ENCODE measurements at places on chromosomes 13 and 19.

DNA sequence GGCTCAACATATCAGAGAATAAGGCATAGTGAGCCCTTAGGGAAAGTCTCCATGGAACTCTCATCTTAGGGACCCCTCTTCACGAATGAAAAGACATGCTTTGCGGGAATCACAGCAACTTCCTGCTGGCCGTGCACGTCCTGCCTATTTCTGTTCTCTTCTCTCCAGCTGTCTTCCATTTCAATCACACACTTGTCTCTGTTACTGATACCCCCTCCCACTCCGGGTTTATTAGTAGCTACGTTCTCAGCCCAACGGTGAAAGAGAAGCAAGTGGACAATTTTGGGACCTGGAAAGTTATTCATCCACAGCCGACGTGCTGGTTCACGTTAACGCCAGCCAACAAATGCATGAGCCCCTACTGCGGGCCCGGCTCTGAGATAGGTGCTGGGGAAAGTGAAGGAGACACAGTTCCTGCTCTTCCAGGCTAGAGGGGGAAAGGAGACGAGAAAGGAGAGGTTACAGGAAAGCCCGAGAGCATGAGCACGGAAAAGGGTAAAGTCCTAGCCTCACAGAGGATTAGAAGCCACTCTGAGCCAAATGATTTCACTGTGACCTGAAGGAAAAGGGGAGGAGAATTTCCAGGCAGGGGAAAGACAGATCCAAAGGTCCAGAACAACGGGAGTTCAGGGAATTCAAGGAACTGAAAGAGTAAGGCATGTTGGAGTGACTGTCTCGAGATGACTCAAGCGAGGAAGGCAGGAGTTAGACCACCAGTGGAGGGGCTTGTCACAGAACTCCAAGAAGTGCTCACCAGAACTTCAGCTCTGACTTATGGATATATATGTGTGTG is 81.8 kb upstream of the CLDN10 start:
- DNase-seq = no peak

GRCh38 chr19:30222428-30222873 is 149.7 kb upstream of the ZNF536 start:
- DNase-seq = peak; percentile 54

DNA sequence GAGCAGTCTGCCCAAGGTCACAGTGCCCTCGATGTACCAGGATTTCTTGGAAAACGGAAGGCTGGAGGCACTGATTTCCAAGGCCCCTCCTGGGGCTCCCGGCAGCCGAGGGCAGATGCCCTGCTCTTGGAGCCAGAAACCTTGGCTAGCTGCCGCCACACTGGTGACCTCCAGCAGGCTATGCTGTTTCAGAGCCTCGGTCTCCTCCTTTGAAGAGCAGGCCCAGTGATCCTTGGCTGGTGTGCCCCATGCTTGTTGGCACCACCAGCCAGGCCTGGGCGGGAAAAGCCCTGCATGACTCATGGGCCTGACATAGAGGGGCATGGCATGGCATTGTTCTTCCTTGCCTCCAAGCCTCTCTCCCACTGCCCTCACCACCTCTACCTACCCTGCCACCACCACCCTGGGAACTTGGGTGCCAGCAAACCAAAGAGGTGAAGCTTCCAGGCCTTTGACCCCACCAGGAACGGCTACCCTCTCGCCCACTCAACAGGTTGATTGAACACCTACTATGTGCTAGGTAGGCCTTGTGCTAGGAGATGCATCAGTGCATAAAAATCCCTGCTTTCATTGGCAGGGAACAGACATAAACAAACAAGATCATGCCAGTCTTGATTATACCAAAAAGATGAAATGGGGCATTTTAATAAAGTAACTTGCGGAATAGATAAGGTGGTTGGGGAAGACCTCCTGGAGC is 1.6 kb upstream of the CLEC11A start:
- no peak for DNase-seq

- no peak for DNase-seq
Observed at GRCh38 chr19:41735071-41735600, 20.2 kb upstream of the CEACAM6 start.

DNA sequence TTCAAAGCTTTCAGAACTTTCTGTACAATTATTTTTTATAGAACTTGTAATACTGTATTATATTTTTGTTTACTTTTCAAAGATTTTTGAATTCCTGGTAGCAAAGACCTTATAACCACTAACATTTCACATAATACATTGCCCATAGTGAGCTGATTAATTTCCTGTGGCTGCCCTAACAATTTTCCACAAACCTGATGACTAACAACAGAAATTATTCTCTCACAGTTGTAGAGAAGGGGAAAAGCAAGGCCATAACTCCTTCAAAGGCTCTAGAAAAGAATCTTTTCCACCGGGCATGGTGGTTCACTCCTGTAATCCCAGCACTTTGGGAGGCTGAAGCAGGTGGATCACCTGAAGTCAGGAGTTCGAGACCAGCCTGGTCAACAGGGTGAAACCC is 19.1 kb downstream of the KLF12 start:
- no peak for DNase-seq

DNA sequence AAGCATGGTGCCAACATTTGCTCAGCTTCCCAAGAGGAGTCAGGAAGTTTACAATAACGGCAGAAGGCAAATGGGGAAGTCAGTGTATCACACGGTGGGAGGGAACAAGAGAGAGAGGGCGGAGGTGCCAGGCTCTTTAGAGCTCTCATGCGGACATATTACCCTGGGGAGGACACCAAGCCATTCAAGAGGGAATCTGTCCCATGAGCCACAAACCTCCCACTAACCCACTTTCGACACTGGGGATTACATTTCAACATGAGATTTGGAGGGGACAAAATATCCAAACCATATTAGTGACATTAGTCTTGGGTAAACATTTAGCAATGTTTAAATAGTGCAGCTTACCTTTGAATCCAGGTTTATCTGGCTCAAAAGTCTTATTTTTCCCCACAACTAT is 69.9 kb downstream of the SLAIN1 start:
- DNase-seq = no peak

DNA sequence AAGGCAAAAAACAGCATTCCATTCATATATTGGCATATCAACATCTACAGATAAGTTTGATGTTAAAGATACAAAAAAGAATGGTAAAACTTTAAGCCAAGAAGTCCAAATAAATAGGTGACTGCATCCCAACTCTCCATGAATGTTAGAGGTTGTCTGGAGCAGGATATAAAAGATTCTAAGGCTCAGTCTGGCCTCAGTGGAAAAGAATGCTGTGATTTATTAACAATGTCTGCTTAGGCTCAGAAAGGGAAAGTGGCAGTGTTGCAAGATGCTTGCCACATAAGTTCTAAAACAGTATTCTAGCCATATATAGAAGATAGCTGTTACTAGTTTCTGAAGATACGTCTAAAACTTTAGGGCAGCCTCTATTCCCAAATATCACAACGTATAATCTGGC is 179.8 kb upstream of the NBEA start:
- DNase-seq = no peak

DNA sequence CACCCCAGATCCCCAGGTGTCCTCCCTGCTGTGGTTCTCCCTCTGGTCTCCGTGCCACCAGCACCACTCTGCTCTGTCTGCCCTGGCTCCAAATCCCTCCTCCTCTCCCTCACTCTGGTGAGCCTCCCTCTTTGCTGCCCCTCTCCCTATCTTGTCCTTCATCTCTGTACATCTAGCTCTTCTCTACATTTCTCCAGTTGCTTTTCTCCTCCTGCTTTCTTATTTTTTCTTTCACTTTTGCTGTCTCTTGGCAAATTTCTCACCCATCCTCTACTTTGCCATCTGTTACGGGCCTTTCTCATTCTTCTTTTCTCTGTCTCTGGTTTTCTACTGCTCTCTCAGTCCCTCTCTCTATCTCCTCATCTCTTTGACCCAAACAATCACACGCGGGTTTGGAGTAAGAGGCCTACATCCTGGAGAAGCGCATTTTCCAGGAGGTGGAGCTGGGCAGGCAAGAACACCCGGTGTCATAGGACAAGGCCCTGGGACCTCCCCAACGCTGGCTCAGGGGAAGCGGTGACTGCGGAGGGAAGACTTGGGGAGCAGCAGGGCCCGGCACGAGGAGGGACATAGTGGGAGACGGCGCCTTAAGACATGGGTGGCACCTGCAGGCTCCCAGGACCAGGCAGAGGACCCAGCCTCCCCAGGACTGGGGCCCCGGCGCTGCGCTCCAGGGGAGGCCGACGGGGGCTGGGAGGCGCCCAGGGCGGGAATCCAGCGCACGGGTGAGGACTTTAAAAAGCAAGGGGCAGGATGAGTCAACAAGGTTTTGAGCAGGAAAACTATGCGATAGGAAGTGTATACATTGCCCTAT is 9.9 kb downstream of the ZNF611 start:
- DNase-seq = no peak

DNA sequence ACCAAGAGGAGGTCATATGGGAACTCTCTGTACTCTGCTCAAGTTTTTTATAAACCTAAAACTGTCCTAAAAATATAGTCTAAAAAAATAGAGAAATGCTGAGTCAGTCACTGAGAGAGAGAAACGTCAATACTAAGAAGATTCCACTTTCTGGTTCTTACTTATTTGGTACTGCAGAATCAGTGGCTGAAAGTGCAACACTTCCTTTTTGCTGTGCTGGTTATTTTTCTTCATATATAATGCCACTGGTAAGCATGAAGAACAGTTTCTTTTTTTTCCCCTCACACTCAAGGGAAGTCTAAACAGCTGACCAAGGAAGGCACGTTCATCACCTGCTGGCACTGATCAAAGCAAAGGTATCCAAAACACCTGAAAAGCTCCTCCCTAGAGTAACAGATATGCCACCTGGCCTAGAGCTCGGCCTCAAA is 44.3 kb upstream of the N4BP2L1 start:
- no peak for DNase-seq

GRCh38 chr19:46791944-46792343 is 3.5 kb upstream of the SLC1A5 start:
- DNase-seq = no peak

- DNase-seq = no peak
Observed at GRCh38 chr19:54391589-54392061, 23.6 kb upstream of the TTYH1 start.

DNA sequence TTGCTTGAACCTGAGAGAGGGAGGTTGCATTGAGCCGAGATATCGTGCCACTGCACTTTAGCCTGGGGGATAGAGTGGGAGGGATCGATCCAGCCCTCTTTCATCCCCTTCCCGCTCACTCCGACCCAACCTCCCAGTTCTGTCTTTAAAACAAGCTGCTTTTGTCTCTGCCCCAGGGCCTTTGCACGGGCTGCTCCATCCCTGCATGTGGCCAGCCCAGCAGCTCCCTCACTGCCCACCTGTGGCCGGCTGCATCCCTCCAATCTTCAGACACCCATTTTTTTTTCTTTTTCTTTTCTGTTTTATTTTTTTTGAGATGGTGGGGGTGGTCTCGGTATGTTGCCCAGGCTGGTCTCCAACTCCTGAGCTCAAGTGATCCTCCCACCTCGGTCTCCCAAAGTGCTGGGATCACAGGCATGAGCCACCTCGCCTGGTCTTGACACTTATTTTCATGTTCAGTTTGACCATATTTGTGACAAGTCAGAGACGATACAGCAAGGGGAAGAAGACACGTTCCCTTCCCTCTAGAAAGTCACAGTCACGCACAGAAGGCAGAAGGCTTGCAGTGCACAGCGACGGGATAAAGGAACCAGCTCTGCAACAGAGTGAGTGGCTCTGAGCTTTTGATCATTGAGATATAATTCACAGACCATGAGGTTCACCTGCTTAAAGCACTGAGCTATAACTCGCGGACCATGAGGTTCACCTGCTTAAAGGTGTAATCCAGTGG is 31.8 kb downstream of the EFNA2 start:
- no peak for DNase-seq

DNA sequence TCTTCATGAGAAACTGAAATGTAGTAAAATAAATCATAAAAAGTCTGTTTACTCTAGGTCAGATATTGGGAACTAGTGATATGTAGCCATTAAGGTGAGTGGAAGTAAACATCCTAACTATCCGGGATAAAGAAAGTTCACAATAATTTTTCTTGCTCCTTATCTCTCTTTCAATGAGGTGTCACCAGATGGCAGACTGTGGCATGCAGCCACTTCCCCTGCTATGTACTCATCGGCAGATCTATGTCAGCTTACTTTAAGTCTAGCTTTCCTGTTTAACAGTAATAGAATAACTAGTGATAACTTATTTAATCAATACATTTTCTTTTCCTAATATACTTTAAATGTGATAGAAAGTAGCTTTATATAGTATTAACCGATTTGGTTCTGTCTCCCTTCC is 181.9 kb downstream of the NDFIP2 start:
- DNase-seq = no peak

- no peak for DNase-seq
Observed at GRCh38 chr19:48043675-48044258, at the start of gene CABP5. Gene CABP5, minus strand, starts transcription at chr19:48044079. Its CDS starts 157 bp downstream, at chr19:48043922.

DNA sequence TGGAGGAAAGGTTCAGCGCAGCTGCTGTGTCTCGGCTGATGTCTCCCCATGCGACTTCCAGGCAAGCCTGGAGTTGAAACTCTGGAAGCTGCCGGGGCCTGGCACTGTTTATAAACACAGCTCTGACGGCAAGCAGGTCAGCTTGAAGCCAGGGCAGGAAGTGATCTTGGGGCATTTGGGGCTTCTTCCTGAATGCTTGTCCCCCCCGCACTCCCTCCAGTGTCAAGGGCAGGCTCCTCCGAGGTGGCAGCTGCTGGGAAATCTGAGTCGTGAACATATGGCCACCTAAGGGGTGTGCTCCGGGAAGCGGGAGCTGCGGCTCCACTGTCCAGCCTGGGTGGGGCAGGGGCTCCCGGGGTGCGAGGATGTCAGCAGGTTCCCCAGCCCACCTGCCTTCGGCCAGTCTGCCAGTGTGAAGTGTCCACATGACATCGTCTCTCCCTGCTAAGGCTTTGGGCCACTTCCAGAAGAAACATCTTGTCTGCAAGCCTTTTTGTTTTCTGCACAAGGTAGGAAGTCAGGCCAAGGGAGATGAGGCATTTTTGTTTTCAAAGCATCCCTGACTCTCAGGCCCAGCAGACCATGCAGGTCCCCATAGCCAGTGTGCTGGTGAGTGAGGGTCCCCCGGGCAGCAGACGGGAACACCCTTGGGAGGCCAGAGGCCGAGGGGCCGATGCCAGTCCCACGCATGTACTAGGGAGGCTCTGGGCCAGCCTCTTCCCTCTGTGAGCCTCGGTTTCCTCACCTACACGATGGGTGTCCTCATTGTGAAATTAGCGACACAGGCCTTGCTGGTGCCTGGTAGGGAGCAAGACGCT is 2.7 kb downstream of the PIAS4 start:
- no peak for DNase-seq

GRCh38 chr13:74695021-74695800 is 561.0 kb upstream of the KLF12 start:
- no peak for DNase-seq

- DNase-seq = no peak
Observed at GRCh38 chr13:99276706-99277105, 18.5 kb upstream of the GPR18 start.

GRCh38 chr19:53492153-53492552 is 24.6 kb downstream of the ZNF813 start:
- no peak for DNase-seq

GRCh38 chr13:42322806-42323205 is 50.9 kb downstream of the AKAP11 start:
- no peak for DNase-seq

All from neural crest cell (in vitro differentiated cells).